Stimulated activated CD8-positive, alpha-beta memory T cell treated with anti-CD3 and anti-CD28 coated beads, Interleukin-2, amount 100 ng/mL, for 48 hours (primary cell): ENCODE measurements at places on chromosomes 3 and 15.

- DNase-seq, result no peak
Observed at GRCh38 chr3:61066800-61067199, 184.5 kb downstream of the FHIT start.

DNA sequence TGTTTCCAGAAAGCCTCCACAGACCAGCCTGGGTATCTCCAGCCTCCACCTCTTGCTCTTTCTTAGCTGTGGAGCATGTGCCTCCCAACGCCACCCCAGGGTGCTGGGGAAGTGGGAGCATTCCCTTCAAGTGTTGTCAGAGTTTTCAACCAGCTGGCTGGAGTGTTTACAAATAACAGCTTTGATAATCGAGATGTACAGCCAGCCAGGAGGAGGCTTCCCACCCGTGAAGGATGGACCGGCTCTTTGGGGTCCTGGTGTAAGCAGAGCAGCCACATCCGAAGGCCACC, 8.5 kb upstream of the OXTR start:
- DNase-seq, result no peak

- no peak for DNase-seq
Observed at GRCh38 chr15:36478561-36478960, 100.9 kb upstream of the CDIN1 start.

- DNase-seq, result no peak
Observed at GRCh38 chr3:121431726-121432517, 113.9 kb downstream of the POLQ start.

GRCh38 chr3:129045675-129046036, 14.9 kb upstream of the GP9 start:
- peak; percentile 47 for DNase-seq

GRCh38 chr15:30072630-30073029, 10.1 kb upstream of the GOLGA8J start:
- DNase-seq, result no peak

- DNase-seq, result no peak
Observed at GRCh38 chr3:46609212-46609721, 3.1 kb upstream of the FAM240A start.

GRCh38 chr3:72786668-72787067, 61.6 kb downstream of the SHQ1 start:
- DNase-seq, result no peak

- DNase-seq, result peak; percentile 3
Observed at GRCh38 chr15:72554471-72555425, 80.6 kb downstream of the ARIH1 start.

DNA sequence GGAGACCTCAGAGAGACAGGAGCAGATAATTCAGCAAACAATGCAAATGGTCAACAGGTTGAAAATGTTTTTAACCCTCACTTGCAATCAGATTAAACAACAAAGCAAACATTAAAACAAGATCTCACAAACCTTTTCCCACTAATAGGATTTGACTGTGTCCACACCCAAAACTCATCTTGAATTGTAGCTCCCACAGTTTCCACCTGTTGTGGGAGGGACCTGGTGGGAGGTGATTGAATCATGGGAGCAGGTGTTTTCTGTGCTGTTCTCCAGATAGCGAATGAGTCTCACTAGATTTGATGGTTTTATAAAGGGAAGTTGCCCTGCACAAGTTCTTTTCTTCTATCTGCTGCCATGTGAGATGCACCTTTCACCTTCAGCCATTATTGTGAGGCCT, 1.3 kb upstream of the LYSMD4 start:
- DNase-seq, result no peak

DNA sequence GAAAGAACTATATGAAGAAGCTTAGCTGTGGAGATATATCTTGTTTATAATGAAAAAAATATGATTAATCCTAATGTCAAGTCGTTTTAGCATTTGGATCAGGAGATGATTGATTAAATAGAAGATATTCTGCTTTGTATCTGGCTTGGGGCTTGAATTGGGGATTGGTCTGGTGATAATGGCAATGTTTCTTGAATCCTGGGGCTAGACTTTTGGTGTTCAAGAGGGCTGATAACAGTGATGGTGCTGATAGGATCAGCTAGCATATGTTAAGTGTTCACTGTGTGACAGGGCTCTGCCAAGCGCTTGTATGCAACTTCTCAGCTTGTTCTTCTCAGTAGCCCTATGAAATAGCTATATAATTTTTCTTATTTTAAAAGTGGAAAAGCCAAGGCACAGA, 20.2 kb downstream of the CNOT10 start:
- no peak for DNase-seq

DNA sequence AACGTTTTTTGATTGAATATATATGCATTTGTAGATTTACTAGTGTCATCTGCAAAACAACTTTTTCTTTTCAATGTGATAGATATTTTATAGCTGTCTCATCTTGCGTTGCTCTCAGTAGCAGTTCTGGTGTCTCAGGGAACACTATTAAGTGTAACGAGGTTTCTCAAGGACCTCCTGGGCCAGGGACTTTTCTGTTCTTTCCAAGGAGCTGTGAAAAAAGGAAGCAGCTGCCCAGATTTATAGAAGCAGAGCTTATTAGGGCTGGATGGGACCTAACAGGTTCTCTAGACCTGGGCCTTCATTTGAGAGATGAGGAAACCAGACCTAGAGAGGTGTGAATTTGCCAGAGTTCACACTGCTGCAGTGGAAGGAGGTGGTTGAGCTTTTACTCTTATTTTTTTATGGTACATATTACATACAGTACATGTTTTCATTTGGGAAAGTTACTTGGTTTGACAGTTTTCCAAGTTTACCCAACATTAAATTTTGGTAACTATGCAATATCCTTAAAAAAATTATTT, 16.1 kb downstream of the MAP2K1 start:
- no peak for DNase-seq

DNA sequence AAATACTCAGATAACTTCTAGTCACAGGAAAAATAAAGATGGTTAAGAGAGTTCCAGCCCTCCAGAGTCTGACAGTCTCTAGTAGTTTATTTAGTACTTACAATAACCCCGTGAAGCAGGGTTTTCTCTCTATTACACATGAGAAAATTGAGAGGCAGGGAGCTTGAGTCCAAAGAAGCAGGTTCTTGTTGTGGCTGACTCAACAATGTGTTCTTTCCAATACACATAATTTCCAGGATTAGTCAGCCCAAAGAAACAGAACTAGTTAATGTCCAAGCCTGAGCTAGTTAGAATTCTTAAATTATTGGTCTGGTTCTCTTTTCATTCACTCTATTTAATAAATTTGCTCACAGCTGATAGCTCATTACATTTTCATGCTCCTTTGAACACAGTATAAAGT, 49.9 kb downstream of the ALDH1A2 start:
- no peak for DNase-seq

DNA sequence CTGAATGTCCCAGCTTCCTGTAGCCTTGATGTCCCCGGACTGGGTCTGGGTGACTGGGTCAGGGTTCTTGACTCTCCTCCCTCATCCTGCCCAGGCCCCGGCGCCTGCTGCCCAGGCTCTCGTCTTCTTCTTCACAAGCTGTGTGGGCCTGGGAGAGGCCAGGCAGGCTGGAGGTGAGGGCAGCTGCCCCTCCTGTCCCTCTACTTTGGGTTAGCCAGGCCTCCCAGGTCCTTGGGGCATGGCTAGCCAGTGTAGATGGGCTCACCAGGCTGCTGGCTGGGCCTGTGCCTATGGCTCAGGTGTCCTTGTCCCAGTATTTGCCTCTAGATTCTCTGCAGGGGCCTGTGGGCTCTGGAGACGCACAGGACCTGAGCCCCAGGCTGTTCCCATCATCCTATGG, 31.8 kb downstream of the TKT start:
- DNase-seq, result no peak
